ENCODE measurements at places on chromosomes 3 and 15. TPM values are rescaled to one million over a fixed set of nuclear protein-coding genes. Genes with fewer than 3 reads are reported as not detected.

- H3K27me3 ChIP-seq, result peaks cover 4% of the 10 kb centered on the region
- no peak overlapping the region for H3K27ac ChIP-seq
- no peaks in the 10 kb centered on the region for H3K36me3 ChIP-seq
Observed at GRCh38 chr15:88375234-88375927, 91.8 kb downstream of the MRPL46 start.

The B3GALNT1 gene
- total RNA-seq, result 16.4 TPM

DNA sequence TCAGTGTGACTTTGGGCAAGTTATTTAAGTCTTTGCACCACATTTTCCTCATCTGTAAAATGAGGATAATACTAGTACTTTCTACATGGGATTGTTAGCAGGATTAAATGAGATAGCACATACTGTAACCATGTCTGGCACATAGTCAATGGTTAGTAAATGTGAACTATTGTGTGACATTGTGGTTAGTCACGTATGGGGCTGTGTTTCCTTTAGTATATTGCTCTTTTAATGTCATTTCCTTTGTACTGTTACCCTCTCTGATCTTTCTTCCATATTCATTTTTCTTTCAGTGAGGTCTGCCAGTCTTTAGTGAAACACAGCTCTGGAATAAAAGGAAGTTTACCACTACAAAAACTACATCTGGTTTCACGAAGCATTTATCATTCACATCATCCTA lies 21.4 kb downstream of the OPA1 start:
- peaks cover 66% of the 10 kb centered on the region for H3K36me3 ChIP-seq
- no peak overlapping the region for H3K4me3 ChIP-seq
- no peak for DNase-seq
- peak overlapping the region; percentile 76 for H3K27ac ChIP-seq

DNA sequence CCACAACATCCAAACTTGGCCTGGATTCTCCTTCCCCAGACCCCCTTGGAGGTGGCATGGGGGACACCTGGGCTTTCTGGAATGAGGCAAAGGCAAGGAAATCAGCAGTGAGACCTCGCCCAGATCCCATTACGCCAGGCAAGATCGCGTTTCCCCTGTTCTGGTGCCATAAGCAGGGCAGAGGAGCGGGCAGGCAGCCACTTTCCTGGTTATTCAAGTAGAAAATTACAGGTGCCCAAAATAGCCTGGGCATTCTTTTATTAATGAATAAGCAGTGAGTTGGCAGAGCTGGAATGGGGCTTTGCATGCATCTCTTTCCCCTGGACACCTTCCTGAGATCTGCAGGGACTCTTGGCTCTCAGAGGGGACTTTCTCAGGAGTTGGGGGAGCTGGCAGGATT lies 31.5 kb upstream of the FAM107A start:
- peaks cover 26% of the 10 kb centered on the region for H3K27me3 ChIP-seq
- no peak overlapping the region for H3K4me3 ChIP-seq

DNA sequence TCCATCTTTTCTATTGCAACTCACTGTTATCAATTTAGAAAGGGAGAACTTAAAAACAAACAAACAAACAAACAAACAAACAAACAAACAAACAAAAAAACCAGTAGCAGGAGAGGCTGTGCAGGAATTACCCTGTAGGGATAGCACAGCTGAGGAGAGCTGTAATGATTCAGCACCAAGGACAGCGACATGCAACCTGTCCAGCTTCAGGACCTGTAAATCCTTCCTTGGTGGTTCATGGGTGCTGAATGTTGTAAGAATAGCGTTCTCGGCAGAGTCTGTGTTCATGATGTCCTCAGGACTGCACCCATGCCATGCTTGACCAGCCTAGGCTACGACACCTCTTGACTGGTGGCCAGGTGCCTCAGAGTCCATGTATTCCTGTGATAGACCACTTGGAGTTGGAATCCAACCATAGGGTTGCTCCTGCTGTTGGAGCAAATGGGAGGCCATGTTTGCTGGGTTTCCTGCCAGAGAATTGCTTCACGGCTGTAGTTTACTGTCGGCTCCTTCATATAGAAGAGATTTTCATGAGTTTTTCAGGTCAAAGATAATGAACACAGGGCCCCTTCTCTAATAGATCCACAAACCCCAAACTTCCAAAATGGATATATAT lies 65.9 kb downstream of the CACNA2D3 start:
- no peak overlapping the region for H3K27ac ChIP-seq
- no peaks in the 10 kb centered on the region for H3K36me3 ChIP-seq
- peaks cover under 1% of the 10 kb centered on the region for H3K27me3 ChIP-seq

DNA sequence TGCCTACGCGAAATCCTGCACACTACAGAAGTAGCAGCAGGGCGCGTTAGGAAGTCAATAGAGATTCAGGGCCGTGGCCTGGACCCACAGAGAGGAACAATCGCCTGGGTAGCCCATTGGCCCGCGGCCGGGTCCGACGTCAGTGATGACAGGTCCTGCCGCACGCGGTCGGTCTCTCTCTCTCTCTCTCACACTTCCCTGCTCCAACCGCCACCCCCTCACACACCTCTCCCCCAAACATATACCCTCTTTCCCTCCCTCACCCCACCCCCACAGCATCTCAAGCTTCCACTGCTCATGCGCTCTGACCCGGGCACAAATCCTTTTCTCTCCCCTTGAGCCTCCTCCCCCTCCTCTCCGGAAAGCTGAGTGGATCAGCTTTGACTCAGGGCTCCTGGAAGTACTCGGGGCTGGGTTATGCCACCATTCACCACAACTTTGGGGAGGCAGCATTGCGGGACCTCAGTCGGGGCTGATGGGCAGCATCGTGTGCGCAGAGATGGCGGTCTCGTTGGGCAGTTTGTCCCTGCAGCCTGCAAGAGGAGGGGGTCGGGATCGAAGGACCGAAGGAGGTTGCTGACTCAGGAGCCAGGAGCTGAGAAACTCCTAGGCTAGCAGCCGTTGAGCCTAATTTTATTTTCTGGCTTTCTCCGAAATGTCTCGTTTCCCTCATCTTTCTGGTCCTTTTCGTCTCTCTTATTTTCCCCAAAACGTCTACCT lies 9.0 kb downstream of the ZIC4 start:
- H3K36me3 ChIP-seq, result peaks cover 6% of the 10 kb centered on the region
- no peak for DNase-seq
- peaks cover 86% of the 10 kb centered on the region for H3K27me3 ChIP-seq
- no peak overlapping the region for H3K4me3 ChIP-seq
- H3K27ac ChIP-seq, result no peak overlapping the region

GRCh38 chr3:58130591-58130990 lies 80.2 kb downstream of the DNASE1L3 start:
- no peak overlapping the region for H3K4me3 ChIP-seq
- H3K4me1 ChIP-seq, result no peaks in the 10 kb centered on the region
- H3K27ac ChIP-seq, result no peak overlapping the region
- no peaks in the 10 kb centered on the region for H3K27me3 ChIP-seq
- H3K36me3 ChIP-seq, result peaks cover 22% of the 10 kb centered on the region

DNA sequence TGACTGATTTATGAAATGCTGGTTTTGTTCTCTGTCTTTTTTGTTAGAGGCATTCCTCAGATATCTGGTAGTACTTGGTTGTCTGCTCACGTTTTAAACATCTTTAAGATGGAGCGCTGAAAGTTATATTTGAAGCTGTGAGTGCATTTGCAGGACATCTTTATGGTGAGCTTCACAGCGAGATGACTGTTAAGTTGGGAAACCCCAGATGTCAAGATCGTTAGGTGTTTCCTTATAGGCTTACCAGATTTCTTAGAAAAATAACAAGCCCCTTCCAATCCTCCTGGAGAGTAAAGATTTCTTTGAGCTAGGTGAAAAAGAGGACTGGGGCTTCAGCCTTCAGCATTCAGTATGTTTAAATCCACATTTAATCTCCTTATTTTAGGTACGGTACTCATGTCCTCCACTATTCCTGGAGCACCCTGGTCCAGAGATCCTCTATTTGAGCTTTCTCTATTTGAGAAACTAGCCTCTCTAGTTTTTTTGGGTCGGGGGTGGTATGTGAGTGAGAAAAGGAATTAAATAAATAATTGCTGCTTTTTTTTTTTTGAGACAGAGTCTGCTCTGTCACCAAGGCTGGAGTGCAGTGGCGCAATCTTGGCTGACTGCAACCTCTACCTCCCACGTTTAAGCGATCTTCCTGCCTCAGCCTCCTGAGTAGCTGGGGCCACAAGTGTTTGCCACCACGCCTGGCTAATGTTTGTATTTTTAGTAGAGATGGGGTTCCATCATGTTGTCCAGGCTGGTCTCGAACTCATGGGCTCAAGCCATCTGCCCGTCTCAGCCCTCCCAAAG lies 72.3 kb downstream of the ZNF609 start:
- no peaks in the 10 kb centered on the region for H3K27me3 ChIP-seq
- DNase-seq, result peak; percentile 10
- peak overlapping the region; percentile 49 for H3K4me3 ChIP-seq
- peak overlapping the region; percentile 76 for H3K27ac ChIP-seq
- peaks cover 61% of the 10 kb centered on the region for H3K4me1 ChIP-seq
- H3K36me3 ChIP-seq, result peaks cover 32% of the 10 kb centered on the region

The KBTBD13 gene
- not detected for total RNA-seq

- DNase-seq, result no peak
- H3K27me3 ChIP-seq, result no peaks in the 10 kb centered on the region
- H3K27ac ChIP-seq, result no peak overlapping the region
- H3K4me3 ChIP-seq, result no peak overlapping the region
- H3K36me3 ChIP-seq, result no peaks in the 10 kb centered on the region
Observed at GRCh38 chr3:32076566-32076965, 29.9 kb upstream of the GPD1L start.

DNA sequence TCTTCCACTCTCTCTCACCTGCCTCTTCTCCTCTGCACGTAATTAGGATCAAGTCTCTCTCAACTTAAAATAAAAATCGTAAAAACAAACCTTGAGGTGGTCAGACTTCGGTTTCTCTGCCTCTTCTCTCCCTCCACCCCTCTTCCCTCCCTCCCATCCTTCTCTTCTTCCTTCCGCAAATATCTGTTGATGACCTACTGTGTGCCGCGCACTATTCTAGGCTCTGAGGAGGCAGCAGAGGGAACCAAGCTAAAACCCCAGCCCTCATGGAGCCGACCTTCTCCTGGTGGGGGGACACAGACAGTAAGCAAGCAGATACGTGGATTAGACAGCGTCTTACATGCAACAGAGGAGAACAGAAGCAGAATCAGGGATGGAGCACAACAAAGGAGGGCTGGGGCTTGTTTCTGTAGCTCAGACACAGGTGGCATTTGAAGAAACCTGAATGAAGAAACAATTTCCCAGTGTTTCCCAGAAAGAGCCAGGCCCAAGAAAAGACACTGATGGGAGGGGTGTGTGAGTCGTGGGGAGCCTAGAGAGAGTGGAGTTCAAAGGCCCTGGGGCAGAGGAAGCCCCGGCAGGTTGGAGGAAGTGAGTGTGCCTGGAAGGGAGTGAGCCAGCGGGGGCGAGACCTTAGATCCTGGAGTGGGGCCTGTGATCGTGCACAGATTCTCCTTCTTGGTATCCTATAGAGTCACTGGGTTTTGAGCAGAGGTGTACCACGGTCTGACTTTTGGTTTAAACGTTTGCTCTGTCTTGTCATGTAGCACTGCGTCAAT lies 80.5 kb downstream of the TOP2B start:
- no peaks in the 10 kb centered on the region for H3K36me3 ChIP-seq
- no peak for DNase-seq
- no peaks in the 10 kb centered on the region for H3K27me3 ChIP-seq
- H3K4me3 ChIP-seq, result no peak overlapping the region
- no peak overlapping the region for H3K27ac ChIP-seq
- no peaks in the 10 kb centered on the region for H3K4me1 ChIP-seq

DNA sequence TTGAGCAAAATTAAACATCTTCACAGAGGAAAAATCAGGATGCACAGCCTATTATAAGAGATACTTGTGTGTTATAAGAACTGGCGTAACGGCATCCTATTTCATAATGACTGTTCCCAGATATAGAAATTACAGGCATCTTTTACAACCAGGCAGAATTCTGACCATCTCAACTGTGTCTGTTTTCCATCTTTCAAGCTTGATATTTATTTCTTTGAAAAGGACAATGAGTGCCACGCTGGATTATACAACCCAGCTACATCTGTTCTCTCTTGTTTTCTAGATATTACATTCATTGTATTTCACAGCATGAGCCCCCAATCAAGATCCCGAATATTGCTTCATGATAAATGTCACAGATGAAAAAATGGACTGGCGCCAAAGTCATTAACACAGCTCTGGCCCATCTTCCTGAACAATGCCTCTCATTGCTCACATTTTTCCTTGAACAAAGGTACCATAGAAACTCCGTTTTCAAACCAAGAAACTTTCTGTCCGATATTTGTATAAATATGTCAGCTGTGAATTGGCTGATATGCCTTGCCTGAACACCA lies 420.6 kb downstream of the TBL1XR1 start:
- no peaks in the 10 kb centered on the region for H3K4me1 ChIP-seq
- DNase-seq, result no peak
- no peaks in the 10 kb centered on the region for H3K36me3 ChIP-seq
- no peak overlapping the region for H3K27ac ChIP-seq

Data from activated naive CD8-positive, alpha-beta T cell treated with anti-CD3 and anti-CD28 coated beads for 36 hours (primary cell).